ENCODE measurements at places on chromosomes 6 and 20. TPM values are rescaled to one million over a fixed set of nuclear protein-coding genes. Genes with fewer than 3 reads are reported as not detected.
A peak's percentile ranks its signal among the peaks of the same experiment; 100 is the strongest.

Gene SLC17A2
- not detected for total RNA-seq

Gene SLC17A9
- 57.8 TPM for total RNA-seq

Gene CALHM6
- total RNA-seq, result 19.3 TPM

Gene MOG
- not detected for total RNA-seq

Gene PARD6B
- 4.3 TPM for total RNA-seq

- no peaks in the 10 kb centered on the region for H3K4me1 ChIP-seq
- no peak overlapping the region for H3K4me3 ChIP-seq
- H3K27me3 ChIP-seq, result no peaks in the 10 kb centered on the region
- H3K27ac ChIP-seq, result no peak overlapping the region
- H3K36me3 ChIP-seq, result no peaks in the 10 kb centered on the region
These were observed 161.3 kb upstream of the PHACTR1 start for GRCh38 chr6:12555267-12555666.

GRCh38 chr6:1337791-1338190 is 25.9 kb downstream of the FOXQ1 start:
- no peak overlapping the region for H3K27ac ChIP-seq
- DNase-seq, result no peak
- no peaks in the 10 kb centered on the region for H3K36me3 ChIP-seq
- no peaks in the 10 kb centered on the region for H3K4me1 ChIP-seq

DNA sequence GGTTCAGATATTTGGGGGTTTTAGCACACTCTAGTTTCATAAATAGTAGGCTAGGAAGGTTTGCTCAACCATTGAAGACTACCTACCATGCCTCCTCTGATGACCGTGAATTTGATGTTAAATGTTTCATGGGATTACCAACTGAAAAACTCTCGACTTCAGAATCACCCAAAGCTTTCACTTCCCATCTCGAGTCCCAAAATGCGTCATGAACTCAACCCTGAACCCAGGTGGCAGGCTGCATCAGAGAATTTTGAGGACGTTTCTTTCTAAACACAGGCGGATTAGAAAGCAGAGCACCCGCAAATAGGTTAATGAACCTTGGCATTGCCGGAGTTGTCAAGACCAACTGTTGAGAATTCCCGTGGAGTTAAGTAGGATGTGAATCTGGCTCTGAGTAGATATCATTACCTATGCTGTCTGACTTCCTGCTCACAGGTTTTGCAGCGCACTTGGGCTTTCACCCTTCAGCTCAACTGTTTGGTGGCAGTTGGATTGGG is 98.4 kb upstream of the ADTRP start:
- no peak overlapping the region for H3K27ac ChIP-seq
- H3K36me3 ChIP-seq, result no peaks in the 10 kb centered on the region
- H3K4me1 ChIP-seq, result no peaks in the 10 kb centered on the region
- no peaks in the 10 kb centered on the region for H3K27me3 ChIP-seq
- H3K4me3 ChIP-seq, result no peak overlapping the region
- no peak for DNase-seq

DNA sequence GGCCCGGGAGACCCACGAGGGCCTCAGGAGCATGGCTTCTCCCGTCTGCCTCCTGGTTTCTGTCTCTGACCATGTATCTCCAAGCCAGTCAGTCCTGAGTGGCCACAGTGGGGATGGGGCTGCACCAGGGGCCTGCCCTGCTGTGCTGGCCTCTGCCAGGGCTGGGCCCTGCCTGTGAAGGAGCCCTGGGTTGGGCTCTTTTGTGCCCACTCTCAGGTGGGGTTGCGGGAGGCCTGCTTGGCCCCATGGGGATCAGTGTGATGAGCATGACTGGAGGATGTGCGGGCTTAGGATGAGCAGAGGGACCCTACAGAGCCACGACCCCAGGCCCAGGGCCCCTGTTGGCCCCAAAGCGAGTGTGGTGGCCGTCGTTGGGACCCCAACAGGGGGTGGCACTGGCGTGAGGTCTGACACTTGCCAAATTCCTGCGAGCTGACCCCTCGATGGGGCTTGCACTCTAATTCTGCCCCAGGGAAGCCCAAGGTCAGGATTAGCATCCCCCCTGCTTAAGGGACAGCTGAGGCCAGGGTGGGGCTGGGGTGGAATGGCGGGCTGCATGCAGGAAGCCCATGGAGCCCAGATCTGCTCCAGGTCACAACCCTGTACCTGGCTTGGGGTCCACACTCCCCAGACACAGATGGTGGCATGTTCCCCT is 90.0 kb upstream of the BHLHE23 start:
- DNase-seq, result no peak
- H3K27ac ChIP-seq, result no peak overlapping the region
- H3K36me3 ChIP-seq, result no peaks in the 10 kb centered on the region

DNA sequence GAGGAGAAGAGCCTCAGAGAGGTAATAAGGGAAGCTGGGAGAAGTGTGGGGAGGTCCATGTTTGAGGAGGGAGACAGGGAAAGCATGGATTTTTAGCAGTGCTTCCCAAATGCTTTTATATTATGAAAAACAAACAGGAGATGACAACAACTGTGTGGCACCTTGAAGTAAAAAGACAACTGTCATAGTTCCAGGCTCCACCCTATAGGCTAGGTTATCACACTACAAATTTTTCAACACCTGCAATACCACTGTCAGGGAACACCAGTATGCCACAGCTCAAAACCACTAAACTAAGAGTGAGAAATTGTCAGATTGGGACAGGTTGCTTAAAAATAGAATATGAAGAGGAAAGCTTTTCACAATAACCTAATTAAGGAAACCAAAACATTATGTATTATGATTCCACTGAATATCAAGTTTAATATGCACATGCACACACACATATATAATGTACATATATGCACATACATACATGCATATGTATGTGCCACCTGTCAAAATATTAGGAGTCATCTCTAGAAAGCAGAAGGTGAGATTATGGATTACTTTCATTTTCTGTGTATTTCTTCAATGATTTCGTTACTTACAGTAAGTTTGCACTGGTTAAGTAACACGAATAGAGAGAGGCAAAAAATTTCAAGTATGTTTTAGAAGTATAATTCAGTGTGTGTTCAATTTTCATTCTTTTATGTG is 261.2 kb downstream of the PTPRK start:
- DNase-seq, result peak; percentile 28
- H3K27me3 ChIP-seq, result no peaks in the 10 kb centered on the region
- peak overlapping the region; percentile 61 for H3K4me3 ChIP-seq
- peaks cover 9% of the 10 kb centered on the region for H3K36me3 ChIP-seq
